8988T (cell line): ENCODE measurements at places on chromosomes 12 and 14.
A peak's percentile ranks its signal among the peaks of the same experiment; 100 is the strongest.

GRCh38 chr12:46492471-46493085 lies 120.0 kb upstream of the SLC38A2 start:
- DNase-seq = no peak

GRCh38 chr12:113090740-113091139 lies 34.2 kb downstream of the DTX1 start:
- DNase-seq = no peak

DNA sequence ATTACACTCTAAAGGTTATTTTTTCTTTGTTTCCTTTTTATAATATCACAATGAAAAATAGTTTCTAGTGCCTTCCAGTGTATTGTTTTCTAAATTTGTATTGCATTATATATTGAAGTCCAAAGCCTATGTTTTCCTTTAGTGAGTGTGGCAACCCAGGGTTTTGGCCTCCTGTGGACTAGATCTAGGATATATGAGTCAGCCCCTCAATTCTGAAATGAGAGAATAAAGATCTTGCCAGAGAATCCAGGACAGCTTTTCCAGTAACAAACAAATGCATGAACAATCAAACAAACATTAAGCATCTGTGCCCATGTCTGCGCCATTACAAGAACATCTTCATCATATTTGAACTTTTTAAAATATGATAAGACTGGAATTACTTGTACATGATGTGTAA lies 70.7 kb upstream of the SSTR1 start:
- no peak for DNase-seq

GRCh38 chr14:51463461-51463860 lies 188.2 kb upstream of the FRMD6 start:
- no peak for DNase-seq

- no peak for DNase-seq
These were observed 4.5 kb downstream of the ITPR2 start for GRCh38 chr12:26828280-26829073.

DNA sequence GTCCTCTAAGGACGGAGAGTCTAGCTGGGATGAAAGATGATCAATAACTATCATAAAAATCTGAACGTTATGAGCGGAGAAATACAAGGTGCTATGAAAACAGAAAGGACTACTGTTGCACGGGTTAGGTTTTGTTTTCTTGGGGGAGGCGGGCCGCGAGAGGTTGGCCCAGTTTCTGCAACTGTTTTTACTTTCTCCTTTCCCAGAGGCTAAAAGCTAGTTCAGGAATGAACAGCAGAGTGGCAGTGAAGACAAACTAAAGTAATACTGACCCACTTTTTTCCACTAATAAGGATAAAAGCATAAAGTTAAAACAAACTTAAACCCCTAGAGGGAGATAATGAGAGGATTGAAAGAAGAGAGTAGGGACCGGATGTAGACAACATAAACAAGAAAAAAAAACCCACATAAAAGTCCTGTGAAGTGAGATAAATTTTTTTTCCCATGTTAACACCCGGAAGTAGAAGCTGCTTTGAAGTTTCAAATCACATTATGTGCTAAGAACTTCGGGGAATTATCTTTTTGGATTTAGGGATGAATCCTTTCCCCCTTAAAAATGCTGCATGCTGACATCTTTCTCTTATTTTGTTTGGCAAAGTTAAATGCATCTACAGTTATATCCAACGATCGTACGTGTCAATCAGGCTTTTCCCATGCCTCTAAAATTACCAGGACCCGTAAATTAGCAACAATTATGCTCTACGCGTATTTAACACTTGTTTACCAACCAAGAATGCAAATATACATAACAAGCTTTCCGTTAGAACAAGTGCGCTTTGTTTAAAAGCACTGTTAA lies 1.0 kb upstream of the CDK17 start:
- DNase-seq = peak; percentile 44

- no peak for DNase-seq
These were observed 49.5 kb downstream of the SIX1 start for GRCh38 chr14:60599727-60600126.

DNA sequence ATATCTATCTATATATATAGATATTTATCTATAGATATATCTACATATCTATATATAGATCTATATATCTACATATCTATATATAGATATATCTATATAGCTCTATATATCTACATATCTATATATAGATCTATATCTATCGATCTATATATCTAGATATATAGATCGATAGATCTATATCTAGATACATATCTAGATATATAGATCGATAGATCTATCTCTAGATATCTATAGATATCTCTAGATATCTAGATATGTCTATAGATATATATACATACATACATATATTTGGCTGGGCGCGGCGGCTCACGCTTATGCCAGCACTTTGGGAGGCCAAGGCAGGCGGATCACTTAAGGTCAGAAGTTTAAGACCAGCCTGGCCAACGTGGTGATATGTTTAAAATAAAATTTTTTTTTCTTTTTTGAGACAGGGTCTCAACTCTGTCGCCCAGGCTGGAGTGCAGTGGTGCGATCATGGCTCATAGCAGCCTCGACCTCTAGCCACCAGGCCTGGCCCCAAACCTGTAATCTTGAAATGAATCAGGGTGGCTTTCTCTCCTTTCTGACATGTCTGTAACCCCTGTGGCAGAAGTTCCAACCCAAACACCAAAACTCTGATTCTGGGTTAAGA lies 18.1 kb downstream of the ARPC3 start:
- DNase-seq = no peak

DNA sequence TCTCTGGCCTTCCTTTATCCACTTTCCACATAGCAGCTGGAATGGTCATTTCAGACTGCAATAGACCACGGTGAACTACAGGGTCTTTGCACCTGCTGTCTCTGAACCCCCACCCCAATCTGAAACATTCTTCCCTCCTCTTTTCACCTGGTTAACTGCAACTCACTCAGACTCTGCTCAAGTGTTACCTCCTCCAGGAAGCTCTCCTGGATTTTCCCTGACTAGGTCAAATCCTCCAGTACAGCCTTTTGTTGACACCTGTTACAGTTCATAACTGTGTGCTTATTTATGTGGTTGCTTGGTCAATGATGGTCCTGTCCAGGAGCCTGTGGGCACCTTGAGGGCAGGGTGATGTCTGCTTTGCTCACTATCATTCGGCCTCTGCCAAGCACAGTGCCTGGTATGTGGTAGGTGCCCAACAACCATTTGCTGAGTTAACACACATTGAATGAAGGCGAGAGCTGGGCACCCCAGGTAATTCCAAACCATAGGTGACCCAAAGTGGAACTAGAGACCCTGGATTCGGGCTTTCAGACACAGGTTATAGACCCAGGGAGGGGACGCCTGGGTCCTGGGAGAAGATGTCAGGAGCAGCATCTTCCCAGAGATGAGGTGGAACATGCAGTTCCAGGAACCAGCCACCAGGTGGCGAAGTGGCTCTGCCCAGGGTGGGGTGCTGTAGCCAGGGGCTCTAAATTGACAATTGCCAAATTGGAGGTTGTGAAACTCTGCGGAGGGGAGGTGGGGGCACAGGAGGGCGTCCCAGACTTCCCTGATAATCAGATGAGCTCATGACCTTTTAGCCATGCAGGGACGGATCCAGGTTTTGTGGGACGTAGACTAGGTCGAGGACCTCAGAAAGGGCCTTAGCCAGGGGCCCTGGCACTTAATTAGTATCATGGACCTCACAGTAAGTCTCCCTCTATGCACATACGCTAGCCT lies 28.1 kb downstream of the TRPV4 start:
- peak; percentile 73 for DNase-seq

DNA sequence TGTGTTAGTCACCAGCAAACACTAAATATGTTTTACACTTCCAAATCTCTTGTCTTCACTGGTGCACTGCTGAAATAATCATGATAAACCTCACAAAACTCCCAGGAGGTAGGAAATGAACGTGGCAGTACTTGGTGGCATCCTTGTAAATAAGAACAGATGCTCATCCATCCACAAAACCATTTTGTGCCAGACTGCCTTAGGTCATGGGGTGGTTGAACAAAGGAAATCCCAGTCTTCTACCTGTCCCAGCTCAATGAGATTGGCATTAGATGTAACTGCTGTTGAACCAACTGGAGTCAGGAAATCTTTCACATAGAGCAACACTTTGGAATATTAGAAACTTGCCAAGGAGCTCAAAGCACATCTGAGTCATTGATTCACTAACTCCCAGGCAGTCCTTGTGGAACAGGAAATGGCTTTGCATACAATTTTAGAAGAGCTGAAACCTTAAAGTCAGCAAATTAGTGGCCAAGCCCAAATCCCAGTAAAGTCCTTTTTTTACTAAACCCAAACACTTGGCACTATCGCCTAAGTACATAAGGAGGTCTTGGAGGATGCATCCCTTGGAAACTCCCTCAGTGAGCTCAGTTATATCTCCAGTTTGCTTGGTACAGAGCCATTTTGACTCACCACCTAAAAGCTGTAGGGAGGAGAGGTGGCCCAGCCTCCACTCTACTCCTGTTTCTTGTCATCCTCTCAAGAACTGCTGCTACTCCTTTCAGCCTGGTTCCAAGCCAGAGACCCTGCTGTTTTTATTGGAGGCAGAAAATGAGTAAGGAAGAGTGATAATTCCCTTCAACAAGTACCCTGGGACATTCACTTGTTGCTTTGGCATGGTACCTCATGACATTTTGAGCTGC lies 208.0 kb downstream of the NOVA1 start:
- no peak for DNase-seq

GRCh38 chr12:120798696-120799095 lies 73.1 kb downstream of the ACADS start:
- DNase-seq = no peak

- DNase-seq = no peak
These were observed 71.6 kb downstream of the ERGIC2 start for GRCh38 chr12:29309320-29309902.
